Left hindlimb (tissue), 1 donor: ENCODE measurements at places on chromosomes 5 and 9.

DNA sequence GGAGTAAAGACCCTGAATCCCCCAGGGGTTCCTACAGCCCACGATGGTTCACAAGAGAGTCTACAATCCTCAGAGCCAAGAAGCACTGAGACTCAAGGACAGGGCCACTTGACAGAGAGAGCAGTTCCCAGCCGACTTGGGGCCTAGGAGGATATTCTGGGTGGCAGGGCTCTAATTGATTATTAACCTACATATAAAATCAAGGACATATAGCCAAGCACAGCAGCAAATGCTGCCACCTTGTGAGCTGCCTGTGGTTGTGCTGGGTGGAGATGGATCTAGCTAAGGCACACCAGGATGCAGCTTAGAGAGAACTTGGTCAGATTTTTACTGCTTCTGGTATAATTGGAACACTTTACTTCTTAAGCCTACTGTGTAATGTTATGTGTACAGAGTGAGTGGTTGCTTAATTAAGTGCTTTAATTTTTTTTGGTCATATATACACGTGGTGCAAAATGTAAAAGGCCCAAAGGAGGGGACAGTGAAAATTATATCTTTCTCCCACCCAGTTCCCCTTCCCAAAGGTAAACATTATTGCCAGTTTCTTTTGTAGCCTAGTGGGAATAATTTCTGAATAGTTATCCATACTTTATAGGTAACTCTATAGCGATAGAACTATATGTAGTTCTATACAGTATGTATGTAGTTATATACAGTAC lies 78.8 kb downstream of the F2RL2 start:
- DNase-seq = peak; percentile 48

DNA sequence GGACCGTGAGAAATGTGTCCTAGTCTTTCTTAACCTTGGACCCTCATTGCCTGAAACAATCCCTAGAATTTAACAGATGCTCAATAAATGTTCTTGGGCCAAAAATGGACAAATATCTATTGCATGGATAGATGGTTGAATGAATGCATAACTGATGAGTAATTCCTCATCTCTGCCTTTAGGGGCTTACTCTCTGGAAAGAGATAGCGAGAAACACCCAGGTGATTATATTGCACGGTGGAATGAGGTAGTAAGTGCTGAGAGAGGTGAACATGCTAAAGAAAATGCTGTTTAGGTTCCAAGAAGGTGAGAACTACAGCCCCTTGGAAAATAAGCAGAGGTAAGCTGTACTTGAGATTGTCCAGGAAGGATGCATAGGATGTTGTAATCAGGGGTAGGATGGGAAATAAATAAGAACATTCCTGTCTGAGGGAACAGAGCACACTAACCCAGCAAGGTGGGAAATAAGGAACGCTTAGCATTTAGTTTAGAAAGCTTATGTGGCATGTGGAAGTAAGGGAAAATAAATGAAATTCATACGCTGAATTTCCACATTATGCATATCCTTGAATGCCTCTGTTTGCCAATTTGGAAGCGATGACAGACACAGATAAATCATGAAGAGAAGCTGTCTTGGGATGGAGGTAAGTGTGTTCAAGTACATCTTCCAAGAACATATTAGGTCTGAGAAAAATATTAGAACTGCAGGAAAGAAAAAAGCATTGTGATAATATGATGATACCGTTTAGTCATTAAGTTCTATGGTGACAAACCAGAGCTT lies 426.6 kb downstream of the ARHGEF28 start:
- DNase-seq = no peak

- no peak for DNase-seq
Measured at GRCh38 chr9:13555989-13556500, 276.6 kb upstream of the MPDZ start.

DNA sequence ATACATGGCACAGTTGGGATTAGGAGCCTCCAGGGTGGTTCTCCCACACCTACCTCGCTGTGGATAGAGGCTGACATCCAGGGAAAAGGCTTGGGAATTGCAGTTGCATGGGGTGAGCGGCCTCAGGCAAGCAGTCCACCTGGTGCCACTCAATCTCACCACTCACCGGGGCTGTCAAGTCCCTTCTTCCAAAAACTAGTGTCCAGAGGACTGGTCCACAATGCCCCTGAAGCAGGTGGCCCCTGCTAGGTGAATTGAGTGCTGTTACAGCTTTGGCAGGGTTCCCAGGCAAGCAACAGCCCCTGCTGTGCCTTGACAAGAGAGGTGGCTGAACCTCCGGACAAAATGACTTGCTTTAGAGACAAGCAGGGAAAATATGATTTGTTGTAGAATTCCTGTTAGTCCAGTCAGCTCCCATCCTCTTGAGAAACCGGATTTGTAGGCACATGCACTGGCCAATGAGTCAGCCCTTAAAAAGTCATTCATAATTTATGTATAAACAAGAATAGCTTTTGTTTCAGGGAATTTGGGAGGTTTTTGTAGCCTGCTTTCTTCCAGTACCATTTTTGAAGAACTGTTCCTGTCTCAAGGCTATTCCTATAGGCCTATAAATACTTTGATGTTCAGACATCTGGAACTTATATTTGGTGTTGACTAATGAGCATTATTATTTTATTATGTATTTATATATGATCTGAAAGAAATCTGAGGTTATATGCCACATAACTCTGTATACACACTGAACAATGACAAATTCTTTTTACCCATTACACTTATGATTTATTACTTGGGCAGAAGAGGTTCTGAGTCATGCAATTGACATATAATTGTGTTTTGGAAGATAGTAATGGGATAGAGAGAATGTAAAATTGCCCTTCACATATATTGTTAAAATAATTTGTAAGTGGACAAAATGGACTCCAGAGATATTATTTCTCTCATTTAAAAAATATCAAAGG lies 411.1 kb downstream of the ACTL7B start:
- no peak for DNase-seq

GRCh38 chr5:53083927-53084326 lies 25.6 kb downstream of the MOCS2 start:
- DNase-seq = no peak

- DNase-seq = no peak
Measured at GRCh38 chr5:55231029-55231918, 2.1 kb downstream of the CCNO start.

- DNase-seq = no peak
Measured at GRCh38 chr9:105307591-105308130, 63.2 kb downstream of the SLC44A1 start.

- DNase-seq = no peak
Measured at GRCh38 chr5:61523073-61523472, 191.0 kb downstream of the ZSWIM6 start.

GRCh38 chr5:135228222-135228621 lies 170.8 kb downstream of the MACROH2A1 start:
- DNase-seq = no peak

- no peak for DNase-seq
Measured at GRCh38 chr9:105932276-105932675, 237.9 kb downstream of the TMEM38B start.

DNA sequence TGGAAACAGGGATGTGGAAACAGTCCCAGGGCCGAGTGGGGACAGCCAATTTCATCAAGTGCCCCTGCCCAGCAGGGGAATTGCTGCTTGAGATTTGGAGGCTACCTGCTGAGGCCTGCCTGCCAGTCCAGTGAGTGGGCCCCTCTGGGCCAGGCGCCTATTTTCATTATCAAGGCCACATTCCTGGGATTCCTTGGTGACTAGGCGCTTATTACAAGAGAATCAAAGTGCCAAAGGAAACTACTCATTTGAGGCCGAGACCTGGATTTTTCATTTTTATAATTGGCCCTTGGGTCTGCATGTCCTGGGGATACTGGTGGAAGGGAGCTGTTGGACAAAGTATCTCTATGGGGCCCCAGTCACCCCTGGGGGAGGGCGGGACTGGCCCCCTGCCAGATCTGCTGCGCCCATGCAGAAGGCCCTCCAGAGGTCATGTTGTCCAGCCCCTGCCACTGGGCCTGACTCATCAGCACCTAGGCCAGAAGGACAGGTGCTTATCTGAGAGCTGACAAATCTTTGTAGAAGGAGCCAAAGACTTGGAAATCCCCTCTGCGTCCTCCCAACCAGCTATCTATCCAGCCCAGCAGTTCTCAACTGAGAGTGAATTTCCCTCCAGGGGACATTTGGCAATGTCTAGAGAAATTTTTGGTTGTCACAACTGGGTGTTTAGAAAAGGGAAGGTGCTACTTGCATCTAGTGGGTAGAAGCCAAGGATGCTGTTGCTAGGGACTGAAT lies 45.6 kb downstream of the FOXI1 start:
- DNase-seq = no peak

GRCh38 chr9:128455849-128456612 lies at the start of gene ODF2:
TSS of gene ODF2 (plus strand) at chr9:128456006. CDS start at chr9:128456092, 86 bp downstream.
- DNase-seq = peak; percentile 99

- DNase-seq = peak; percentile 61
Measured at GRCh38 chr9:92180669-92181181, 65.5 kb upstream of the SPTLC1 start.

GRCh38 chr5:156716591-156717380 lies 133.3 kb upstream of the PPP1R2B start:
- no peak for DNase-seq

- no peak for DNase-seq
Measured at GRCh38 chr5:35185518-35185917, 44.8 kb downstream of the PRLR start.

GRCh38 chr9:127224883-127225739 lies 39.5 kb upstream of the GARNL3 start:
- peak; percentile 99 for DNase-seq

DNA sequence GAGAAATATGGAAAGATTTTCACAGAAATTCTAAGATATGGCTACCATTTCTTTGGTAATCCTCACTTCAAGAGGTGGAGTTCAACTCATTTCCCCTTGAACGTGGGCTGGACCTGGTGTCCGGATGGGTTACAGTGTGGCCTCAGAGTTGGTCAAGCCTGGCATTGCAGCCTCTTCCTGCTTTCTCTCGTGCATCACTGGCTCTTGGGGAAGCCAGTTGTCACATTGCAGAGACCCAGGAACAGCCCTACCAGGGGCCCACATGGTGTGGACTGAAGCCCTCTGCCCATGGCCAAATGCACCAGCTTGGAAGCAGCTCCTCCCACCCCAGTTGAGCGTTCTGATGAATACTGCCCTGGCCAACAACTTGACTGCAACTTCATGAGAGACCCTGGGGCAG lies 47.7 kb upstream of the FCN1 start:
- no peak for DNase-seq

- no peak for DNase-seq
Measured at GRCh38 chr5:157912621-157913325, 53.8 kb upstream of the CLINT1 start.

DNA sequence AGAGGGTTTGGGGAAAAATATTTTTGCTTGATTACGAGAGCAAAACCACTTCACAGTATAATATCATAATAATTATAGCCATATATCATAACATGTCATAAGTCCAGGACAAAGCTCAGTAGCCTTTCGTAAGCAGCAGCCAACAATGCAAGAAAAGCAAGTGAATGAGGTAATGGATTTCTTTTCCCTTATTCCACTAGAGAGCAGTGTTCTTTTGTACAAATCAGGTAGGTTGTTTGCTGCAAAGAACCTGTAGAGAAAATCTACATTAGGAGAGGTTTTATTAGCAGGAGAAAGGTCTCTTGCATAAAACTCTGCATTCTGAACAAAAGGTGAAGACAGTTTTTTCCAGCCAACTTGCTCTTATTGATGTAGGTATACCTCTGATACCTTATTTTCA lies 1033.4 kb downstream of the TLE4 start:
- DNase-seq = no peak

DNA sequence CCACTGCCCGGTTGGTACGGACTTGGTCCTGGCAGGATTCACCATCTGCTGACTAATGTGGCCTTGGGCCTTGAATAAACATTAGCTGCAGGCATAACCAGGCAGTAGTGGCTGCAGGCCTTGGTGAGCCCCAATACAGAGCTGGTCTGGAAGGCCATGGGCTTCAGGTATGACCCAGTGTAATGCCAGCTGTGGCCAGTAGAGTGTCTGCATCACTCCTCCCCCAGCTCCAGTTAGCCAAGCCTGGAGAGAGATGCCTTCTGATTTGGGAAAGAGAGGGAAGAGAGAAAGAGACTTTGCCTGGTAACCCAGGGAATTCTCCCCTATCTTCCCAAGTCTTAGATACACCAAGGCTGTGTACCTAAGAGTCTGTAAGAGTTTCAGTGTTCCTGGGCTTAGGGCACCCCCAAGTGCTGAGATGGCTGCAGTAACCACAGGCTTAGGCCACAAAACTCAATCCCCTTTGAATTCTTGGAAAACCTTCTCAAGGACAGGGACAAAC lies 5.6 kb upstream of the C5 start:
- no peak for DNase-seq

DNA sequence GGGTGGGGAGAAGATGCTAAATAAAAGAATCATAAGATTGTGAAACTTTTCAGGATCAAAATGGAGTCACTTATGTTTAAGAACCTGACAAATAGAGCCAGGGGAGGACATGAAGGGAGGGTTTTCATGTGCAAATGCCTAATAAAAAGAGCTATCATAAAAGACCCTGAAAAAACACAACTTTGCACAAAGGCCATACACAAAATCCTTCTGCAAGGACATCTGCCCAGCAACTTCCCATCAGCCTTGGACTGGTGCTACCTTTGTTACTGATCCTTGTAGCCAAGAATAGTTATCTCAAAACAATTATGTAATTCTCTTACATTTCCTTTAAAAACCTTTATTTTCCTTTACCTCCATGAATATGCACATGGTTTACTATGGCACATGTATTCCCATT lies 63.0 kb downstream of the APBA1 start:
- DNase-seq = no peak
